Cardiac fibroblast (primary cell): ENCODE measurements at places on chromosomes 1 and 21.
A peak's percentile ranks its signal among the peaks of the same experiment; 100 is the strongest.

DNA sequence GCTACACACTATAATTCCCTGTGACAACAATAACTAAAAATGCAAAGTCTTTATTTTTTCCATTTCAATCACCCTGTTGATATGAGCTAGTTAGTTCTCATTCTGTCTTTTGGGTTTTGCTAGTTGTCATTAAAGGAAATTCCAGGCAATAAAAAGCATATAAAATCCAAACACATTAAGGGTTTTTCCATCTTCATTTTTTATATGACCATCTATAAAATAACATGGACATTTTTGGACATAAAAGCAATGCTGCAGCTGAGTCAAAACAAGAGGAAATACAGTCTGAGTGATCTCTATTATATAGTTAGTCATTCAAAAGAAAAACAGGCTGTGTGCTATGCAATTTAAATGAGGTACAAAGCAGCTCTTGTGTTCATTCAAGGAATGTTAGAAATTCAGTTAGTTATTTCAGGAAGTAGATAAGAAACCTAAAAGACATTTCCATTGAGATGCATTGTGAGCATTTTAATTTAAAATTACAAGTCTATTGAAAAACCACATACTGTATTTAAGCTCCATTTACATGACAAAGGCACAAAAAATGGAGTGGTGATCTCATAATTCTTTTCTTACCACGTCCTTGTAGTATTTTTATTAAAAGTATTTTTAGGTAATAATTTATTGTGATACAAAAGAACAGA lies 67.3 kb upstream of the BCL10 start:
- peak; percentile 90 for DNase-seq

DNA sequence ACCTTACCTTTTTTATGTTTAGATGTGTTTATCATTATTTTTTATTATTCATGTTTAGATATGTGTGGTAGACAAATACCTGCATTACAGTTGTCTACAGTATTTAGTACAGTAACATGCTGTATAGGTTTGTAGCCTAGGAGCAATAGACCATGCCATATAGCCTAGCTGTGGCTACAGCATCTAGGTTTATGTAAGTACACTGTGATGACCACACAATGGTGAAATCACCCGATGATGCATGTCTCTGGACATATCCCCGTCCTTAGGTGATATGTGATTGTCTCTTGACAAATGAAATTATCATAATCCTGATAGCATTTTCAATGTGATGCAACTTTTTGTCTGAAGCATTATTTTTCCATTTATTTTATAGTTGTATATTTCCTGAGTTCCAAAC lies 121.2 kb downstream of the DISP1 start:
- no peak for DNase-seq

- DNase-seq, result no peak
These were observed 76.3 kb downstream of the ZSCAN20 start for GRCh38 chr1:33548721-33549120.

DNA sequence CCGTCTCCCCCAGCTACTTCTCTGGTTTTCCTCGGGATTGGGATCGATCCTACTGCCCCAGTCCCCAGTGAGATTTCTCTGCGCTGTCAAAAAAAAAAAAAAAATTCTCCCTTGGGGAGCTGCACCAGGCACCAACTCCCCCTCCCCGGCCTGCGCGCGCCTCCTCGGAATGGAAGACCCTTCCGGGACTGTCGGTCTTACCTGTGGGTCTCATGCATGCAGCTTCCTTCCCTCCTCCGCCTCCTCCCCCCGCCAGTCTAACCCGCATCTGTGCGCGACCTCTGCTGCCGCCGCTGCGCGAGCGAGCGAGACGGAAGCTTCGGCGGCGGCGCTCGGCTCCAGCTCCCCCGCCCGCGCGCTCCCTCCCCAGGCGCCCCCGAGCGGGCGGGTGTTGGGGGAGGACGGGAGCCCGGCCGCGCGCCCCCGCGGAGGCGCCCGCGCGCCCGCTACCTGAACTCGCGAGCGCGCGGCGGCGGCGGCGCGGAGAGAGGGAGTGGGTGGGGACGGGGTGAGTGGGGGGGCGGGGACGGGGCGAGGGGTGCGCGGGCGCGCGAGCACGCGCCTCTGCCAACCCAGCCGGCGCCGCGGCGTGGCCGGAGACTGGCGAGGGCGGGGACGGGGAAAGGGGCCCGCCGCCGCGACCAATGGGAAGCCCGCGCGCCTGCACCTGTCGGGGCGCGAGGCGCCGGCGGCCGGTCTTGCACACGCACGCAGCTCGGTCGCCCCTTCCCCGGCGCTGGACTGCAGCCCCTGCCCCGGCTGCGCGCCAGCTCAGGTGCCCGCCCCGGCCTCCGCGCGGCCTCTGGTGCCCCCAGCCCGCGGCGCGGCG lies at the start of gene SUSD4:
TSS of gene SUSD4 (minus strand) at position 321 of the 829 bp plus-strand sequence. CDS start 751 bp downstream, outside the sequence.
- no peak for DNase-seq

DNA sequence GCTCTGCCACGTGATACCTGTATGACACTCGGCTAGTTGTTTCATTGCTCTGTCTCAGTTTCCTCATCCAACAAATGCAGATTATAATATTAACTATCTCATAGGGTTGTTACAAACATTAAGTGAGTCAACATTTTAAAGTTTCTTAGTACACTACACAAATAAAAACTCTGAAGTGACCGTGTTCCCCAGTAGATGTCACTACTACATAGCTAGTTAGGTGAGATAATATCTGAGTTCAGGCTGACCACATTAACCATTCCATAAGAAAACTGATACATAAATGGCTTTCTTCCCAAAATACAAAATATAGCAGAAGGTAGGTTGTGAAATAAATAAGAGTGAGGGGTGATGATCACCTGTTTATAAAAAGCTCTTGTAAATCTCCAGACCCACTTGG lies 214.1 kb downstream of the NUF2 start:
- DNase-seq, result peak; percentile 69

DNA sequence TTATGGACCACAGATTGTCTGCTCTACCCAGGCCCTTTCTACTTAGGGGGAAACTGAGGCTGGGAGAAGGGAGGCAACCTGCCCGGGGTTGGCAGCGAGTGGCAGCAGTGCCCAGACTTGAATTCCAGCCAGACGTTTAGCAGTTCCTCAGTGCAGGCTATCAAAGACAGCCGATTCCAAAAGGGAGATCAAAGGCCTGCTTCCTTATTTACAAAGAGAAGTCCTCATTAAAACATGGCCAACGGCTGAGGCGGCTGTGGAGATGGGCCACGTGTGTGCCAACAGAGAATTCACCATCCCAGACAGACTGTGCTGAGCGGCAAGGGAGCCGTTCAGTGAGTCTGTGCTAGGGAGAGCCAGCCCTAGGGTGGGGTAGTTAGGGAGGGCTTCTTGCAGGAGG lies 27.7 kb downstream of the C1QB start:
- DNase-seq, result no peak

DNA sequence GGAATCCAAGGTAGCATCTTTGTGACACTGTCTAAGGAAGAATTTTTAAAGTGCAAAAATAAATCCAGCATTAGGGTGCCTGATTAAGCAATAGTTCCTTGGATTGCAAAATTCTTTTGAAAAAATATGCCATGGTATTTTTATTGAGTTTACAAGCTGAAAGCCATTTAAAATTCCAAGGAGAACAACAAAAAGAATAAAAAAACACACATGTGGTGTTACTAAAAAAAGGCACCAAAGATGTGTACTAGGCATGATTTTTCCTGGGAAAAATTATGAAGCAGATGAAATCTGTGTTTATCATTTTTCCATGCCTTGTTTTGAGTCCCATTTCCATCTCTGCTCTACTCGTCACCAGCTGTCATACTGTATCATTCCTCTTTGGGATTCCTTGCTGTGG lies 157.0 kb upstream of the ZNHIT6 start:
- DNase-seq, result peak; percentile 32

GRCh38 chr1:10007169-10007568 lies 10.1 kb downstream of the RBP7 start:
- DNase-seq, result peak; percentile 68
